ENCODE measurements at places on chromosomes 3 and 15. TPM values are rescaled to one million over a fixed set of nuclear protein-coding genes. Genes with fewer than 3 reads are reported as not detected.

ADAMTSL3 gene
- total RNA-seq = 6.2 TPM

SEMA5B gene
- 1.4 TPM for total RNA-seq

TRH gene
- not detected for total RNA-seq

CTXND1 gene
- 1.0 TPM for total RNA-seq

OXTR gene
- total RNA-seq = 1.6 TPM

GRCh38 chr3:26345613-26346012 is 277.0 kb upstream of the LRRC3B start:
- H3K4me3 ChIP-seq = no peak overlapping the region
- DNase-seq = no peak
- H3K27me3 ChIP-seq = no peaks in the 10 kb centered on the region
- H3K4me1 ChIP-seq = no peaks in the 10 kb centered on the region
- H3K27ac ChIP-seq = no peak overlapping the region
- H3K36me3 ChIP-seq = no peaks in the 10 kb centered on the region

DNA sequence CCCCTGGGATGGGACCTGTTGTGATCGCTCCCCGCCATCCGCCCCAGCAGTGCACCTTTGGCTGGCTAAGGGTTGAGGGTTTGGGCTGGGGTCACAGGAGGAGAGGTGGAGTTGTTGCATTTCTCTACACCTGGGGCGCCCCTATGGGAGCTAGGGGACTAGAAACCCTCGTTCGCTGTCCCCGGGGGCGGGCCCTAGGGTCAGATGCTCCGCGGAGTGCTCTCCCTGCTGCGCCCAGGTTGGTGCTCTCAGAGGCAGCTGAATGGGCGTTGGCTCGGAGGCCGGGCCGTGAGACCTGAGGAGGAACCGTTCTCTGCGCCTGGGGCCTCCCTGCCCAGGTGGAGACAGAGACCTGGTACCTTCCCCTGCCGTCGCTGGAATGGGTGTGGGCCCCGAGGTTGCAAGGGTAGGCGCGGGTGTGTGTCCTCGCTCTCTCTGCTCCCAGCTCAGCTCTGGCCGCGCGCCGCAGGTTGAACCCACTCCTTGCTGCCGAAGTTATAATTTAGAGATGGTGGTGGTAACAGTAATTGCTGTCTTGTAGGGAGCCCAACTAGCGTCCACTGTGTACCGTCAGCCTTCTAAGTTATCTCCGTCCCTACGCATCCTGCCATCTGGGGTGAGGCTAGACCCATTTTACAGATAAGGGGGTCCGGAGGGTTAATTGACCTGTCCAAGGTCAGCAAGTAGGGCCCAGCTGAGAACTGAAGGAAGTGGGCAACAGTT is 965 bp downstream of the FLNB start:
- no peaks in the 10 kb centered on the region for H3K36me3 ChIP-seq
- H3K4me1 ChIP-seq = peaks cover 33% of the 10 kb centered on the region
- peak; percentile 46 for DNase-seq
- no peaks in the 10 kb centered on the region for H3K27me3 ChIP-seq
- peak overlapping the region; percentile 95 for H3K27ac ChIP-seq
- H3K4me3 ChIP-seq = peak overlapping the region; percentile 100
